ENCODE measurements at places on chromosomes 16 and 17.

DNA sequence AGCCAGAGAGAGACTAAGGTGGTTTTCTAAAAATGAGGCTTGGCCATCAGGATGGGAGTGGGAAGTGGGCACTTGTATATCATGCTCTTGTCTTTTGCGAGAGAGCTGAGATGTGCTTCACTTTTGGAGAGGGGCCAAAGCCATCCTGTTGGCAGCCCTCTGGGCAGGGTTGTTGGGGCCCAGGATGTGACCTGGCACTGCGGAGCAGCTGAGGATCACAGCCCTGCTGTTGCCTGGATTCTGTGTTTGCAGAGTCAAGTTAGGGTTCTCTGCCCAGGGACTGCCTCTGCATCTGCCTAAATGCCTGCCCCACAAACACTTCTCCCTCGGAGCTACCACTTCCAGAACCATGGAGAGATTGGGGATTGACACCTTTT, 71.2 kb downstream of the PLD6 start:
- DNase-seq: no peak

DNA sequence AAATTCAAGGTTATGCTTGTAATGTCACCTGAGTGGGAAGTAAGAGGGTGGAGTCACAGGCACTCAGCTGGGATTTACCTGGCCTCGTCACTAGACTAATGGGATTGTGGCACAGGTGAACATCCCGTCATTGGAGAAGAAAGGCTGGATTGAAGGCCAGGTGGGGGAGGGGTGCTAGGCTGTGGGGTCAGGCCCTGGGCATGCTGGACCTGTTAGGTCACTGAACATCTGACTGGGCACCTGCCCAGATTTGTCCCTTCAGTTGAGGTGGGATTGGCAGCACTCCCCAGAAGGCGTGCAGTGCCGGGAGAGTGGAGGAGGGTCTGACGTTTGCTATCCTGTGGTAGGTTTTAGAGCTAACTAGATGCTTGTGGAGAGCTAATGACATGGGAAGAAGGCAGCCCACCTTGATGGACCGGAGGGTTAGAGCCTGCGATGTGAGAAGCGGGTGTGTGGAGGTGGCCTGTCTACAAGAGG, 161.5 kb upstream of the ZNF267 start:
- DNase-seq: no peak

- no peak for DNase-seq
Measured at GRCh38 chr17:10713318-10713717, 15.9 kb downstream of the ADPRM start.

DNA sequence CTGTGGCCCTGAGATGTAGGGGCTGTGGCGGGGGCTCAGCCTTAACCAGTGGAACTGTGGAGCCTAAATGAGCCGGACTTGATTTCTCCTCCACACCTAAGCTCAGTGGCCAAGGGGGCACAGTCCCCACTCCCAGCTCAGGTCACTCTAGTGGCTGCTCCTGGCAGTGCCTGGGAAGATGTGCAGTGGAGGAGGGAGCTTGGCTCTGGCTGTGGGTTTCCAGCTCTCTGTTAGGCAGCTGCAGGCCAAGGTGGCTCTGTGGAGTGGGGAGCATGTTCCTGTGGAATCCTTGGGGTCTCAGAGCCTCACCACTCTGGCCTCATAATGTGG, 76.3 kb downstream of the AMFR start:
- DNase-seq: no peak

- no peak for DNase-seq
Measured at GRCh38 chr16:70750893-70751467, 50.0 kb downstream of the VAC14 start.

GRCh38 chr16:87533061-87533460, 40.2 kb upstream of the ZCCHC14 start:
- DNase-seq: no peak

DNA sequence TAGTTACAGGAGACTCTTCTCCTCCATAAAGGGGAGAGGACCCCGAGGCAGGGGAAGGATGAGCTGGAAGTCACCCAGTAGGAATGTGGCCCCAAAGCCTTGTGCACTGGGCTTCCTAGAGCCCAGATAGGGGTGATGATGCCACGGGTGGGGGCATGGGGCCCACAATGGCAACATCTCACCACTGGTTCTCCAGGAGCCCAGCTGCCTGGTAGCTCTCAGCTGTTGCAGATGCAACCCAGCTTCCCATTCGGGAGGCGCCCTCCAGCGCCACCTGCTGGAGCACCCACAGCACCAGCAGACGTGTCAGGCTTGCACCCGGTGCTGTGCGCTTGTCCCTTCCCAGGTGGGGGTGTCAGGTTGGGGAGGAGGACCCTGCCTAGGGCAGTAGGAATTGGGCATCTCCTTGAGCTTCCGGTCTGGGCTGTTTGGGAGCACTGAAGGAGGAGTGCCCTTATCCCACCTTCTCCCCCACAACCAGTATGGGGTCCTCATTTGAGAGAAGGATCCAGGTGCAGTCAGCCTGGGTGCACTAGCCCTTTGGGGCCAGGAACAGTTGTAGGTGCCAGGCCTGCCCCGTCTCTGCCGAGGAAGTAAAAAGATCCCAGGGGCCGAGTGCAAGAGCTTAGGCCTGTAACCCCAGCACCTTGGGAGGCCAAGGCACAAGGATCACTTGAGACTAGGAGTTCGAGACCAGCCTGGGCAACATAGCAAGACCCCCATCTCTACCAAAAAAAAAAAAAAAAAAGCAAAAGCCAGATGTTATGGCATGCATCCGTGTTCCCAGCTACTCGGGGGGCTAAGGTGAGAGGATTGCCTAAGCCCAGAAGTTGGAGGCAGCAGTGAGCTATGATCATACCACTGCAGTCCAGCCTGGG, 14.4 kb downstream of the CDIPT start:
- peak; percentile 74 for DNase-seq

- DNase-seq: no peak
Measured at GRCh38 chr16:63241497-63242028, 1205.3 kb upstream of the CDH8 start.

- no peak for DNase-seq
Measured at GRCh38 chr16:88886420-88886844, 20.0 kb upstream of the PABPN1L start.

GRCh38 chr16:17724242-17724898, 253.6 kb upstream of the XYLT1 start:
- no peak for DNase-seq

Data from T-helper 1 cell (primary cell).